ENCODE measurements at places on chromosomes 7 and 10.

- peak; percentile 26 for DNase-seq
These were observed 129.0 kb downstream of the MARCHF5 start for GRCh38 chr10:92419740-92420545.

DNA sequence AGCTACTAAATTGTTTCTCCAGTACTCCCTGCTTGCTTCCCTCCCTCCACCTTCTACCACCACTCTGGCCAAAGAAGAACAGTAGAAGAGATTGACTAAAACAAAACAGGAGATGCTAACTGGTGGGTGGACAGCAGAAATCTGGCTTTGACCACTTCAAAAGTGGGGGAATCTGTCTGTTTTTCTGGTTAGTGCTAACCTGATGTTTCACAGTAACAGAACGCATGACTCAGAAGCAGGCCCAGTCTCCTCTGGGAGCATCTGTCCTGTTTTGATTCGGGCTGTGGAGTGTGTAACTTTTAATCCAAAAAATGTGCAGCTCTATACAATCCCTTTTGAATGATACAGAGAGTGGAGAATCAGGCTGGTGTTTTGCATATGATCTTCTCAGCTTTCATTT lies 32.7 kb upstream of the ZNF438 start:
- DNase-seq, result no peak

GRCh38 chr10:77889277-77889903 lies 37.2 kb downstream of the DLG5 start:
- no peak for DNase-seq

GRCh38 chr10:89518876-89519842 lies 16.2 kb downstream of the SLC16A12 start:
- no peak for DNase-seq

- DNase-seq, result no peak
These were observed 332.6 kb upstream of the GHITM start for GRCh38 chr10:83806717-83807116.

DNA sequence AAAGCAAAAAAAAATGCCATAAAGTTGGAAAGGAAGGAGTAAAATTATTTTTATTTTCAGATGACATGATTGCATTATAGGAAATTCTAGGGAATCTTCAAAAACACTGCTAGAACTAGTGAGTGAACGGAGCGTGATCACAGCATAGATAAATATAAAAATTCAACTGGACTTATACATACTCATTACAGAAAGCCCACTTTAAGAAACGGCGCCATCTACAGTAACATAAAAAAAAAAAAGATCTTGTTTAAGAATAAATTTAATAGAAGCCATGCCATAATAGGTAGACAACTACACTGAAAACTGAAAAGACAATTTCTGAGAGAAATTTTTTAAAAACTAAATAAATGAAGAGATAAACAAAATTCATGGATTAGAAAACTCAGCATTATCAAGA lies 623.1 kb upstream of the MGMT start:
- DNase-seq, result no peak

GRCh38 chr7:100221231-100221718 lies 1.5 kb downstream of the PVRIG start:
- no peak for DNase-seq

GRCh38 chr7:101558742-101559325 lies 70.3 kb downstream of the MYL10 start:
- DNase-seq, result no peak

DNA sequence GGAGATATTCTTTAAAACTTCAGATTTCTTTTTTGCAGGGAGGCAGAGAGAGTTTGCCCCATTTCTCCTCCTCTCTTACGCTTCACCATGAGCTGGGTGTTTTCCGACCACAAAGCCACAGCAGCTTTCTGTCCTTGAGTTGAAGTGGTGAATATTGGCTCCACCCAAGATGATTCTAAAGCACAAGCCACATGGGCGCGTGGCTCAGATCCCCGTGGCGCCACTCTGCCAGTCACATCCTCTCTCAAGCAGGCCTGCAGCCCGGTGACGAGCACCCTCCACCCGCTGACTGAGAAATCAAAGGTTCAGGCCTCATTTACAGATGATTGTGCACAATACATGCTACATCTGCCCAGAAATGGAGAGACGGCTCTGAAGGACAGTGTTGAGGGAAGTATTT lies 27.6 kb upstream of the RNF32 start:
- DNase-seq, result no peak

GRCh38 chr7:40572810-40573465 lies 438.1 kb downstream of the SUGCT start:
- no peak for DNase-seq

DNA sequence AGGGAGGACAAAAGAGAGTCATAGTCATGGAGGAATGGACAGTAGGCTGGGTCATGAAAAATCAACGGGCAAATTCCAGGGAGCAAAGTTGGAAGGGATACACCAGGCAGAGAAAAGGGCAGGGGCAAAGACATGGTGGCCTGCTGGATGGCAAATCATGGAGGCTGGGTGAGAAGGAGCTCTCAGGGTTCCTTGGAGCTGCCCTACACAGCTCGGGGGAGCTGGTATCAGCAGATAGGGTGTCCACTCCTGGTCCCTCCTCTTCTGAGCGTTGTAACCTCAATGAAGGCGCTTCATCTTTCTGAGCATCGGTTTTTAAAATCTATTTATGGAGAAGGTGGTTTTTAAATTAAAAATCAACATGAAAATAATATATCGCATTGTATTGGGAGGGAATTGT lies 27.9 kb upstream of the EIF5AL1 start:
- no peak for DNase-seq

DNA sequence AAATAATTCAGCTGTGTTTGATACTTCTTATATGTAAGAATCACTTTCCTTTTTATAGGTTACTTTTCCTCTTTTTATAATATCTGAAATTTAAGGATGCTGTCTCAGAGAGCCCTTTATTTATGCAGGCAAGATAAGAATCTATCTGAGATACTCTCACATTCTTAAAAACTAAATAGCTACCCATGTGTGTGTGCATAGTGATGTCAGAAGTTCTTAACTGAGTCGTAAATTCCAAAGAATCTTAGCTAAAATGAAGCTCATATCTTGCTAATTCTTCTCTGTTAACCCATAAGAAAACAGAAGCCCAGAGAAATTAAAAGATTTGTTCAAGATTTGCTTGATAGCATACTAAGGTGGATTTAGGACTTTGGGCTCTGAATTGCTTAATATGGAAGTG lies 118.5 kb downstream of the PCDH15 start:
- no peak for DNase-seq

GRCh38 chr7:11486271-11486670 lies 345.7 kb downstream of the THSD7A start:
- no peak for DNase-seq

GRCh38 chr10:11505639-11506038 lies 105.8 kb downstream of the USP6NL start:
- no peak for DNase-seq

DNA sequence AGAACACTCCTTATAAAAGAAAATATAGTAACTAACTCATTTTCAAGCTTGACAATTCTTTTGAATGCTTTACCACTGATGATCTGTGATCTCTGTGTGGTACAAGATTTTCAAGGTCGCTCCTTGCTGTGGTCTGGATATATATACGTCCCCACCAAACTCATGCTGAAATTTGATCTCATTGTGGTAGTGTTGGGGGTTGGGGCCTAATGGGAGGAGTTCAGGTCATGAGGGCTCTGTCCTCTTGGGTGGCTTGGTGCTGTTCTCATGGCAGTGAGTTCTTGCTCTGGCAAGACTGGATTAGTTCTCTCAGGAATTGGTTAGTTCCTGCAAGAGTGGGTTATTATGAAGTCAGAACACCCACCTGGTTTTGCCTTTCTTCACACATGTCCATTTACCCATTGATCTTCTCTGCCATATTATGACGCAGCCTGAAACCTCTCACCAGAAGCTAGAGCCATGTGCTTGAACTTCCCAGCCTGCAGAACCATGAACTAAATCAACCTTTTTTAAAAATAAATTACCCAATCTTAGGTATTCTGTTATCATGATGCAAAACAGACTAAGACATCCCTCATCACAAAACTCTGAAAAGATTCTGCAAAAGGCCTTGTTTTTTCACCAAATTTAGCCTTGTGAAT lies 8.3 kb upstream of the EDRF1 start:
- DNase-seq, result no peak

- no peak for DNase-seq
These were observed 301.5 kb downstream of the ZEB1 start for GRCh38 chr10:31620226-31621151.

DNA sequence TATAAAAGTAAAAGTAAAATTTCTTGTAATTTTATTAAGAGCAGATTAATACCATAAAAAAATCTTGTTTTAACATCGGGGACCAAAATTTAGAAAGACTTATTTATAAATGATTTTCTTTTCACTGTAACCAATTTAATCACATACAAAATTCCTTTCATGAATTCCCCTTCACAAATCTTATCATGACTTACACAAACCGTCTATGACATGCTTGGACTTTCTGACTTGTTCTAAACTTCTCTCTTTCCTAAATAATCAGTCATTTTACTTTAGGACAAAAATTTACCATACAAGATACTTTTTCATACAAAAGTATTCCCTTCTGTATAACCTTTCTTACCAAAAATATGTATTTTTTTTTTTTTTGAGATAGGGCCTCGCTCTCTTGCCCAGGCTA lies 9.3 kb downstream of the CROT start:
- no peak for DNase-seq

- no peak for DNase-seq
These were observed 15.6 kb upstream of the PBLD start for GRCh38 chr10:68348265-68348741.

DNA sequence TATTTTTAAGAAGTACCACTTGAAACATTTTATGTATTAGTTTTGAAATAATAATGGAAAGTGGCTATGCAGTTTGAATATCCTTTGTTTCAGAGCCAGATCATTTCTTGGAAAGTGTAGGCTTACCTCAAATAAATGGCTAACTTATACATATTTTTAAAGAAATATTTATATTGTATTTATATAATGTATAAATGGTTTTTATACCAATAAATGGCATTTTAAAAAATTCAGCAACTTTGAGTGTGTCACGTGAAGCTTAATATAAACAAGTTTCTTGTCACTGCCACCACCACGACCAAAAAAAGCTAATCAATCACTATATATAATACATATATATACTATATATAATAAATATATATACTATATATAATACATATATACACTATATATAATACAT lies 4.8 kb downstream of the IL6 start:
- DNase-seq, result no peak

- no peak for DNase-seq
These were observed 66.1 kb downstream of the AMZ1 start for GRCh38 chr7:2754086-2754485.

DNA sequence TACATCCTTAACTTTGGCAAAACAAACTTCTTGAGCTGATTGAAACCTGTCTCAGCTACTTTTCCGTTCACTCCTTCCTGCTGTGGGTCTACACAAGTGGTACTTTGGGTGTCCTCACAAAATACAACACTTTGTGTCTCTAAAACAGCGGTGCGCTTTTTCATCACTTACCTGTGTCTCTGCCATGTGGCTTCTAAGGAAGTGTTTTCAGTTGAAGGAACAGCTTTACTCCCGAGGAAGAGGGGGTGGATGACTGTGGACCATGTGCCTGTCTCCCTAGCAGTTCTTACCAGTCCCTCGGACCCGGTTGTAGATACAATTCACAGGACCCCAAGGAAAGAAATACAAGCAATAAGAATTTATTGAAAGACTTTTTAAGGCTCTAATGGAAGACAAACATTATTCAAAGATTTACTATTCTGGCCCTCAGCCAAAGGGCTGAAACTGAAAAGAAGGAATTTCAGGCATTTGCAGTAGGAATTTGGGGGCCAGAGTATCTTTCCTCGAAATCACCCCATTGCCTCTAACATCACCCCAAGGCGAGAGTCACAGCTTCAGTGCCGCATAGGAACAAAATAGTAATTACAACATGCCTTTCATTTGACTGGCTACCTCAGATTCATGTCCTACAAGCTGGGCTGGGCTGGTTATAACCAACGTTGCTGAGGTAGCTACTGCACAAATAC lies 246.3 kb downstream of the ACTR3B start:
- DNase-seq, result no peak

DNA sequence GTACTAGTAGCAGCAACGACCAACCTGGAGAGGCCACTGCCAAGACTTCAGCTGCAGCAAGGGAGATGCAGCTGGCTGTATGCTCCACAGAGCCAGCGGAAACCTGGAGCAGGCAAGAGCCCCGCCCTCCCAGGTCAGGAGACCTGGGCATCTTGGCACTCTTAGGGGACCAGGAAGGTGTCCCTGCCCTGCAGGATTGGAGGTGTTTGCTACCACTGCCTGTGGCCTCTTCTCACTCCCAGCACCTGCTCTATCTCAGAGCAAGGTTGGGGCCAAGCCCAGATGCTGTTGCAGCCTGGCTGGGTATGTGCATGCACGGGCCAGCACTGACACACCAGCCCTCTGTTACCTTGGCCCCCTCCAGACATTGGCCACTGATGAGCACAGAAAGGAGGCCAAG lies 1512.8 kb downstream of the REEP3 start:
- DNase-seq, result no peak

GRCh38 chr7:41142904-41143473 lies 559.9 kb downstream of the INHBA start:
- no peak for DNase-seq

GRCh38 chr10:11616021-11616420 lies 4.6 kb upstream of the USP6NL start:
- DNase-seq, result no peak

Measured in right renal pelvis (tissue), 4 donors.